ENCODE measurements at places on chromosomes 5 and 9.

DNA sequence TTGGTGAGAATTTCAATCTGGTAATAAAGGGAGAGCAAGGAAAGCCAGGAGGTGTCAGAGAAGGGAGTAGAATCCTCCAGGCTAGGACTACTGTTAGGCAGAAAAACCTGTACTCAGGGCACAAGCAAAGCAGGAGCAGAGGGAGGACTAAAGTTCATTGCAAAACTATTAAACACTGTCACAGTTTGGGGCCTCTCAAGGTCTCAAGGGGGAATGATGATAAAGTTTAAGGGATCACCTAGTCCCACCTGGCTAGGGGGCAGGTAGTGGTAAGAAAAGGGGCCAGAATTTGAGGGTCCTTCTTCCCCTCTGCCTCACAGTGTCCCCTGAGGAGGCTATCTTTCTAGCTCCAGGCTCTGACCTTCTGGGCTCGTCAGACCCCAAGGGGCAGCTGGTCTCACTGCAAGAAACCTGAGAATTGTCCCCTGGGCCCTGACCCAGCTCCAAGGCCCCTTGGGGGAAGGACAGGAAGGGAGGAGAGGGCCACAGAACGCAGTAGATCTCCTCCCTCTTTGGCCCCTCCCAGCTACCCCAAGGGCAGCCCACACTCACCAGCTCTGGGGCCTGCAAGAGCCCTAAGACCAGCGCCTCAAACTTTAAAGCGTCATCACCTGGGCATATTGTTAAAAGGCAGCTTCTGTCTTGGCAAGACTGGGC is 974 bp downstream of the CCDC69 start:
- DNase-seq: no peak

GRCh38 chr5:156819967-156820581 is 30.0 kb upstream of the PPP1R2B start:
- no peak for DNase-seq

DNA sequence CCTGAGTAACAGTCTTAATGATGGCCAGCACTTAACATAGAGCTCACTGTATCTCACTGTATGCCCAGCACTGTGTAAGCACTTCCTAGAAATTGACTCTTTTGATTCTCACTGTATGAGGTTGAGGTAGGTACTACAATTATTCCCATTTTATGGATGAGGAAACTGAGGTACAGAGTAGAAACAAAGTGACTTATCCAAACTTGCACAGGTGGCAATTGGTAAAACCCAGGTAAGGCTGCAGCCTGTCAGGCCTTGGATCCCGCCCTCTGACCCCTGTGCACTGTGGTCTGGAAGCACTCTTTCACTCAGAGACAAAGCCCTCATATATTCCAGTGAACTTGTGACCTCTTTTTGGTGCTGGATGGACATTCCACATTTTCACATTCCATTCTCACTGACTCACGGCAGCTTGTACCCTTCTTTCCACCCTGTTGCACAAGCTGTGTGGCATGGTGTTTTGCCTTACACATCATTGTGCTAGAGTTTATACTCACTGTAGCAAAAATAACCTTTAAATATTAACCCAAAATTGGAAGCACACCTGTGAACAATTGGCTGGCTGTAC is 21.7 kb downstream of the ANKRD55 start:
- no peak for DNase-seq

DNA sequence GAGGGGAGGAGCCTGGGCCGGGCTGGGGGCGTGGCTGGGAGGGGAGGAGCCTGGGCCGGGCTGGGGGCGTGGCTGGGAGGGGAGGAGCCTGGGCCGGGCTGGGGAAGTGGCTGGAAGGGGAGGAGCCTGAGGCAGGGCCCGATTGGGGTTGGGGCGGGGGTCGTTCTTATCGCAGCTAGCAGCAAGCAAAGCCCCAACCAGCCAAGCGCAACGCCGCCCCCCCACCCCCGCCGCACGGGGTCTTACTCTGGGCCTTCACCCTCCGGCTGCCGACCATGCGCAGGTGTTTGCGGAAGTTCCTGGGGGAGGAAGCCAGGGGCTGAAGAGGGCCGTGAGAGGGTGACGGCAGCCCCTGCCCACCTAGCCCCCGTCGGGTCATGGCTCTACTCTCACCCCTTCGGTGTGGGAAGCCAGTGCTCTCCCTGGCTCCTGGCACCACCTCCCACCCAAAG is 5.0 kb downstream of the NSMF start:
- no peak for DNase-seq

GRCh38 chr5:151764801-151765200 is 6.4 kb upstream of the ATOX1 start:
- no peak for DNase-seq

DNA sequence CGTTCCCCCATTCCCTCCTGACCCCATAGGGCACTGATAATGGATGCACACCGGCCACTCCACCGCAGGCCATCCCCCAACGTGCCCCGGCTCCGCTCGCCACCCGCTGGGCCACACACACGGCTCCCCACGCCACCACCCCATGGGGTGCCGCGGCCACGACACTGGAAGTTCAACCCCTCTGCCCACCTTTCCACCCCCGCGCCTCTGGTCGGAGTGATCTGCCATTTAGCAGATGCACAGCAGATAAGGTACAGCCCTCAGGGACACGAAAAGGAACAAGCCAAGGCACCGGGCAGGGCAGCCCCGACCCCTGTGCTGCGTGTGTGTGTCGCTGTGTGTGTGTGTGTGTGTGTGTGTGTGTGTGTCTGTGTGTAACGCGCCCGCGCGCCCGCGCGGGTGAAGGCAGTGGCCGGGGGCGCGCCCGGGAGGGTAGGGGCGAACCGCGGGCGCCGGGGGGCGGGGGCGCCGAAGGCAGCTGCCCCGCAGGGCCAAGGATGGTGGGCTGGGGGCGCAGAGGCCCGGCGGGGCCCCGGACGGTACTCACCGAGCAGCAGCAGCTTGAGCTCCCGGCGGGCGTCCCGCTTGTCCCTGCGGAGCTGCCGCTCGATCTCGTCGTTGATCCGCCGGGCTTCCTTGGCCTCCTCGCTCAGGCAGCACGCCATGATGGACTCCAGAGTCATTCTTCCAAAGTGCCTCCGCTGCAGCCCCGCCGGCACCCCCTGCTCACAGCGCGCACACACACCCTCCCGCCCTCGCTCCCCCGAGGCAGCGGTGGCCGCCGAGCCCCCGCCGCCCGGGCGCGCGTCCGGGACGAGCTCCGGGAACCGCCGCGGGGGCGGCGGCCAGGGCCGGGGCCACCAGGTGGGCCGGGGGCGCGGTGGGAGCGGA is 813 bp downstream of the GNAQ start:
- no peak for DNase-seq

All from esophagus squamous epithelium (tissue), 5 donors.